ENCODE measurements at places on chromosomes 11 and 22.

DNA sequence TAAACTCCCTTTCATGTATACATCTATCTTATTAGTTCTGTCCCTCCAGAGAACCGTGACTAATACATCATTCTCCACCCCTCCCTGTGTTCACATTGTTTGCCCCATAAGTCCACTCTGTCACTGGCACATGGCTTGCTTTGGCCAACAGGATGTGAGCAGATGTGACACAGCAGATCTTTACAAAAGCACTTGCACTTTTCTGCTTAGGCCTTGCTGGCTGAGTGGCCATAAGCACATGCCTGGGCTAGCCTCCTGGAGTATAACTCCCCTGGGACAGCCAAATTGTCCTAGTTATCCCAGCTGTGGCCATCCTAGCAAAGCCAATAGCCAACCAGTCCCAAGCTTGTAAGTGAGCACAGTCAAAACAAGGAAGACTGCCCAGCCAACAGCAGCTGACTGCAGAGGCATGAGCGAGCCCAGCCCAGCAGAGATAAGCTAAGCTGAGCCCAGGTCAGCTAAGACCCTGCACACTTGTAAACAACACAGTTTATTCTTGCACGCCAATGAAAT lies 9.7 kb upstream of the RCN1 start:
- DNase-seq, result no peak

- no peak for DNase-seq
Measured at GRCh38 chr11:33001281-33001680, 14.4 kb upstream of the DEPDC7 start.

- DNase-seq, result no peak
Measured at GRCh38 chr22:35752006-35752862, 34.6 kb downstream of the APOL5 start.

- no peak for DNase-seq
Measured at GRCh38 chr22:24768537-24769374, 5.8 kb downstream of the PIWIL3 start.

GRCh38 chr22:31569126-31569525 lies 72.8 kb downstream of the SFI1 start:
- DNase-seq, result no peak

DNA sequence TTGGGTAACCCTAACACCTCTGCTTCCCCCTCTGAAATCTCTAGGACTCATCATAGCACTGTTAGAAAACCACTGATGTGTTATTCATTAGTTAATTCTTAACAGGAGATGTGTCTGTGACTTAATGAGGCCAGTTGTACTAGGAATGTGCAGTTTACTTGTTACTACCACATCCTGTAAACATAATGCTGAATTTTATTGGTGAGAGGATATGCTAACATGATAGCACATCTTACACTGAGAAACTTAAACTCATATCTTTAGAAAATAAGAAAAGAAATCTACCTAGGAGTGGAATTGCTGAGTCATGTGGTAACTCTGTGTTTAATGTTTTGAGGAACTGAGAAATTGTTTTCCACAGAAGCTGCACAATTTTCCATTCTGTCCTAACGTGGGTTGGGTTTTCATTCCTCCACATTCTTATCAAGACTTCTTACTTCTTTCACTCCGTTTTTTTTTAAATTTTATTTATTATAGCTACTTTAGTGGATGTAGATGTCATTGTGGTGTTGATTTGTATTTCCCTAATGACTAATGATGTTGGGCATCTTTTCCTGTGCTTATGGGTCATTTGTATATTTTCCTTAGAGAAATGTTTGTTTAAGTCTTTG lies 33.7 kb downstream of the RNF121 start:
- DNase-seq, result no peak

DNA sequence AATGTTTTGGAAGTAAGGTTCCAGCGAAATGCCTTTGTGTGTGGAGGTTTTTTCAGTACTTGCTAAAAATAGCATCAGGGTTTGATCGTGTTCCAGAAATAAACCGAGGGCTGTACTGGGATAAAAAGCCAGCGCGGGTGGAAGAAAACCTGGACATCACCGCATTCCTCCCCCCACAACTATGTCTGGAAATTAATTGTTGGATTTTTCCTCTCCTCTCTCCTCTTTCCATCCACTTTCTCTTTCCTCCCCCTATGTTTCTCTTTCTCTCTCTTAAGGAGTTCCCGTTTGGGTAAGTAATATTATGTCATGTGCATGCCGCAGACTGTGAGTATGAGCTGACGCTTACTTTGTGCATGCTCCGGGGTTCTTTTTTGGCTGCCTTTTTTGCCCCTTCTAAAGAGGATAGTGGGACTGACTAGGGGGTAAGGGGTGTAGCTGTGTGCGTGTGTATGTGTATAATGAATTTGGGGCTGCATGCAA lies 104.2 kb upstream of the HSD17B12 start:
- no peak for DNase-seq

Measured in activated CD4-positive, alpha-beta T cell treated with anti-CD3 and anti-CD28 coated beads, Interleukin-2, amount 50 U/mL, for 24 hours (primary cell).